ENCODE measurements at places on chromosomes 11 and 22.

DNA sequence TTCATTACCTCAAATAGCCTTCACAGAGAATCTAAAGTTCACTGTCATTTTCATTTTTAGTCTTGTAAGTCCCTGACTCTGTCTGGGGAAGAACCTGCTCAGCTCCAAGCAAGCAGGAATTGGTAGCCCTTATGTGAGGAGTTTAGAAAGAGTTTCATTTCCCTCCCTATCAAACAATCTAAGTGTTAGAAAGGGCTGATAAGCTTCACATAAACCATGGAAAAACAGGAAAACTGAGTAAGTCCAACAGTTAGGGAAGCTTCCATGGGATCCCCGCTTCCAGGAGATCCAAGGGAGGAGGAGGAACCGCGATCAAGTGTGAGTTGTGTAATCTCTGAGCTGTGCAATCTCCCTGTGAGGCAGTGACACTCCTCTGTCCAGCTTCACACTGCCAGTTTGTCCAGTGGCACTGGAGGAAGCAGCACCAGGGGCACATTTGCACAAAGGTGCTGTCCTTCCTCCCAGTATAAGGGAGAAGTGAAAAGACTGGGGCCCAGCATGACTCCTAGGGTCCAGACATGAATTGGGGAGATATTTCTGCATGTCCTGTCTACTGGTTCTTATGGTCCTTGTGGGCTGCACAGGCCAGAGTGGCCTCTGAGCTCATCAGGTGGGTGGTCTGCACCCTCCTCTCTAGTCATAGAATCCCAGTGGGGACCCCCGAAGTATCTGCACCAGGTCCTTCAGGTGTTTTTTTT lies 4.3 kb downstream of the PRAME start:
- no peak overlapping the region for H3K4me3 ChIP-seq
- H3K27ac ChIP-seq = no peak overlapping the region
- H3K4me1 ChIP-seq = peaks cover 4% of the 10 kb centered on the region
- H3K27me3 ChIP-seq = peaks cover under 1% of the 10 kb centered on the region

DNA sequence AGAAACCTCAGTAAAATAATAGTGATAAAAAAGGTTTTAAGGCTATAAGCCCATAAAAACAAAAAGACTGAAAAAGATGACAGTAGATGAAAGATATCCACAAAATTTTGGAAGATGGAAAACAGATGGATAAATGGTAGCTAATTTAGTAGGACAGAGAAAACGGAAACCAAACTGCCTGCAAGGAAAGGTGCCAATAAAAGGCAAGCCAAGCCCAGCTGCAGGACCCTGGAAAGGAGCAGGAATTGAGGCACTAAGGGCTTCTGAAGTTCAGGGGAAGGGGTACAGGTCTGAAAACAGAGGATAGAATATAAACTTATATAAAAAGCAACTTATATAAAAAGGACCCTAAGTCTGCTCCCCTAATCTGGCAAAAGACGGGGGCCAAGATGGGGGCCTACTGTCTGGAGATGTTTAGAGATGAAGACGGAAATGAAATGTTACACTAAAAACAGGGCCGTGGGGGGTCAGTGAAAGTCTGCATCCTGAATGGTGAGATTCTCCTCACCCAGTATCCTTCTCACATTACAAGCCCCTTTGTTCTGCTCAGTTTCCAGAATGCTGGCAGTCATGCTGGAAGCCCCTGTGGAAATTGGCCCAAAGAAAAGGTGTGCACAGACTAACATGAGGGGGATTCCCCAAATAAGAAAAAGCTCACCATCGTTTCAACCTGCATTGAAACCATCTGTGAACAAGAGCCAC lies 269.3 kb upstream of the PITPNB start:
- H3K36me3 ChIP-seq = no peaks in the 10 kb centered on the region
- no peak overlapping the region for H3K4me3 ChIP-seq
- H3K27me3 ChIP-seq = peaks cover 10% of the 10 kb centered on the region
- H3K27ac ChIP-seq = no peak overlapping the region
- H3K4me1 ChIP-seq = no peaks in the 10 kb centered on the region

DNA sequence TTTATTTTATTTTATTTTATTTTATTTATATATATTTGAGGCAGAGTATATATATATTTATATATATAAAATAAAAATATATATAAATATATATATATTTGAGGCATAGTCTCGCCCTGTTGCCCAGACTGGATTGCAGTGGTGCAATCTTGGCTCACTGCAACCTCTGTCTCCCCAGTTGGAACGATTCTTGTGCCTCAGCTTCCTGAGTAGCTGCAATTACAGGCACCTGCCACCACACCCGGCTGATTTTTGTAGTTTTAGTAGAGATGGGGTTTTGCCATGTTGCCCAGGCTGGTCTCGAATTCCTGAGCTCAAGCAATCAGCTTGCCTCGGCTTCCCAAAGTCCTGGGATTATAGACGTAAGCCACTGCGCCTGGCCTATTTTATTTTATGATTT lies 31.4 kb downstream of the ACO2 start:
- no peaks in the 10 kb centered on the region for H3K4me1 ChIP-seq
- DNase-seq = no peak
- H3K36me3 ChIP-seq = no peaks in the 10 kb centered on the region
- H3K27ac ChIP-seq = no peak overlapping the region

- H3K4me3 ChIP-seq = no peak overlapping the region
- H3K27ac ChIP-seq = no peak overlapping the region
- H3K36me3 ChIP-seq = no peaks in the 10 kb centered on the region
- H3K4me1 ChIP-seq = no peaks in the 10 kb centered on the region
- H3K27me3 ChIP-seq = no peaks in the 10 kb centered on the region
- no peak for DNase-seq
These were observed 48.1 kb downstream of the CNTN5 start for GRCh38 chr11:99068832-99069231.

DNA sequence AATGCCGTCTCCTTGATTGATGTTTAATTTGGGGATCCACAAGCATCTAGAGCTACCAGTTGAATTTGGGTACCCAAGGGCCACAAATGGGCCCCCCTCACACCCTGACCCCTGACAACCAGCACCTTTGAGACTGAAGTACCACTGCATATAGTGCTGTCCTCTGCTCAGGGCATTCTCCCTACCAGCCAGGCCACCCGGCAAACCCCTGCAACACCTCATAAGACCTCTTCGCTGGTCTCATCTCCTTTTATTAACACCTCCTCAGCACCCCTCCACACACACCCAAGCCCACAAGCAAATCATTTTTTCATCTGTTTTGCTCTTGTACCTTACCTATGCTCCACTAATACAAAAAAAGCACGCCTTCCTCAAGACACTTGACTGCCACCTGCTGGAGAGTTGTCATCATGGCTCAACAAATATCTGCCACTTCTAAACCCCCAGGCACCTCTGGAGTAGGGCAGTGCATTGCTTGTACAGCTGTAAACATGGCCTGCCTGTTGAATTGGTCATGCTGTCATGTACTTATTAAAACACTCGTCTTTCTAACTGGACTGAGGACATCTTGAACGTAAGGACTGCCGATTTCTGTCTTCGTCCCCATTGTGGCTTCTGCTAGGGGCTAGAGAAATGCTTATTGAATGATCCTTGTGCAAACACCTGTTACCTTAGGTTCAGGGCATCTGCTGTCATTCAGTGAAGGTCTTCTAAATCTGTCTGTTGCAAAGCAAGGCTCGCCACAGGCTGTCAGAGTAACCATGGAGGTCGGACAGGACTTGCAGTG lies 66.5 kb downstream of the BMAL1 start:
- H3K4me3 ChIP-seq = no peak overlapping the region
- H3K27me3 ChIP-seq = no peaks in the 10 kb centered on the region
- H3K36me3 ChIP-seq = no peaks in the 10 kb centered on the region
- H3K4me1 ChIP-seq = peaks cover 69% of the 10 kb centered on the region
- DNase-seq = no peak
- H3K27ac ChIP-seq = no peak overlapping the region

- H3K4me3 ChIP-seq = no peak overlapping the region
- DNase-seq = no peak
- peaks cover 10% of the 10 kb centered on the region for H3K27me3 ChIP-seq
- peaks cover 3% of the 10 kb centered on the region for H3K4me1 ChIP-seq
- H3K27ac ChIP-seq = no peak overlapping the region
These were observed 28.5 kb upstream of the CARD16 start for GRCh38 chr11:105073456-105074165.

- no peaks in the 10 kb centered on the region for H3K27me3 ChIP-seq
- peaks cover 11% of the 10 kb centered on the region for H3K4me1 ChIP-seq
- peak overlapping the region; percentile 76 for H3K4me3 ChIP-seq
- H3K27ac ChIP-seq = peak overlapping the region; percentile 64
- H3K36me3 ChIP-seq = no peaks in the 10 kb centered on the region
- no peak for DNase-seq
These were observed 6.8 kb upstream of the CDKN1C start for GRCh38 chr11:2892215-2892966.

DNA sequence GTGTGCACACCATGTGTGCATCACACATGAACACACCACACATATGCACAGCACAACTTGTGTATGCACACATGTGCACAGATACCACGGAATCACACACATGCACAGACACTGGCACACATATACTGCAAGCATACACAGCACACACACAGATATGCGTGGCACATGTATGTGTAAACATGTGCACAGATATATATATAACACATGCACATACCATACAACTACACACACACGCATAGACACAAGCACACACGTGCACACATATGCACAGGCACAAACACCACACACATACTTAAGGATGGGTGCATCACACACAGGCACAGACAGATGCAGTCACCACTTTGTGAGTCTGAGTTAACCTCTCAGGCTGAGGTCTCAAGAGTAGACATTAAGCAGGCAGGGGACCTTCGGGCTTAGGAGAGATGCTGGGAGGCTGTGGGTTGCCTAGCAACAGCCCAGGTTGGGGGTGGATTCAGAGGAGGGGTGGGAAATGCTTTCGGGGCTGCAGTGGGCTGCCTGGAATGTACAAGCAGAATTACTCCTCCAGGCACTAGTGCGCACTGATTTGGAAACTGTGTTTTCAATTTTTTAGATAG lies 82.9 kb downstream of the MYO18B start:
- peaks cover 14% of the 10 kb centered on the region for H3K27me3 ChIP-seq
- no peak overlapping the region for H3K4me3 ChIP-seq
- no peak for DNase-seq
- peaks cover 3% of the 10 kb centered on the region for H3K36me3 ChIP-seq
- H3K27ac ChIP-seq = no peak overlapping the region

DNA sequence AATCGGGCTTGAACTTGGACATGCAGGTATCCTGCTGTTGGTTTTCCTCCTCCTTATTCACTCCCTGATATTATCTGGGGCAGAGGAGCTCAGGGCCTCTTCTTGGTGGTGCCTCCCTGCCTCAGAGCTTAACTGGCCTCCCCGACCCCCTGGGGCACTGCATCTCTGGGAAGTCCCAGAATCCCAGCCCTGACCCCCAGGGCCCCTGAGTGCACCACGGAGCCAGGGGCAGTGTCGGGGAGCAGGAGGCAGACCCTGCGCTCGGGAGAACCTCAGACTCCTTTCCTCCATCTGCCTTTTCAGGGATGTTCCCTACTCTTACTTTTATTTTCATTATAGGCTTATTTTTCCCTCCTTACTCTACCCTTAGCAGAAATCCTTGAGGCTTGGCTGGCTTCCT lies 537.0 kb downstream of the BRD1 start:
- no peak for DNase-seq
- H3K4me3 ChIP-seq = no peak overlapping the region
- no peaks in the 10 kb centered on the region for H3K4me1 ChIP-seq
- H3K36me3 ChIP-seq = peaks cover 7% of the 10 kb centered on the region
- no peak overlapping the region for H3K27ac ChIP-seq
- peaks cover 5% of the 10 kb centered on the region for H3K27me3 ChIP-seq

DNA sequence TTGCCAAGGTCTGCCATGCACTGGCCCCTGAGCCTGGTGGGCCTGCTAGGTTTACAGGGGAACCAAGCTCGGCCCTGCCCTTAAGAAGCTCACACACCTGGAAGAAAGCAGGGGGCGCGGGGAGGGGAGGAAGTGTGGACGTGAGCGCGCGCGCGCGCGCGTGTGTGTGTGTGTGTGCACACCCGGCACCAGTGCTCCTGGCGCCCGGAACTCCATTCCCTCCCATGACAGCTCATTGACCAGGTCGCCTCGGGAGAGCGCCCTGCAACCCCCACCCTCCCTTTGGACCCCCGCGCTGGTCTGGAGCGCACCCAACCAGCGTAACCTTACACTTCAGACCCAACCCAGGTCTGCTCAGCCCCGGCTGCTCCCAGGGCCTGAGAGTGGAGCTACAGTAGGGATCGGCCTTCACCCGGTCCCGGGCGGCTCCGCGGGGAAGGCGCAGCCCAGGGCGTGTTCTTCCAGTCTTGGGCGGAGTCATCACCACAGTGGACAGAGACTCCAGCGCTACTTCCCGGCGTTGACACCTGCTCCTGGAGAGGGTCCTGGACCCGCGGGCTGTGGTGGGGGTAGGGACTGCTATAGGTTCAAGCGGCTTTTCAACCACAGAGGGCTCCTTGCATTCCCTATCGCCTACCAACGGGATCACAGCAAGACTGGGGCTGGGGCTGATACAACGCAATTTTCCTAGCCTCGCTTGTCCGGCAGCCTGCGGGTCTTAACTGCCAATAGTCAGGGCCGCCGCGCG lies 1.5 kb downstream of the GALNT18 start:
- no peaks in the 10 kb centered on the region for H3K36me3 ChIP-seq
- peaks cover 4% of the 10 kb centered on the region for H3K4me1 ChIP-seq
- DNase-seq = no peak
- peaks cover 54% of the 10 kb centered on the region for H3K27me3 ChIP-seq
- H3K27ac ChIP-seq = no peak overlapping the region

- H3K4me1 ChIP-seq = no peaks in the 10 kb centered on the region
- peaks cover 38% of the 10 kb centered on the region for H3K36me3 ChIP-seq
- H3K4me3 ChIP-seq = no peak overlapping the region
- no peak overlapping the region for H3K27ac ChIP-seq
- no peak for DNase-seq
These were observed 35.3 kb downstream of the EXT2 start for GRCh38 chr11:44130751-44131150.

- no peak overlapping the region for H3K4me3 ChIP-seq
- peaks cover 8% of the 10 kb centered on the region for H3K27me3 ChIP-seq
- no peak overlapping the region for H3K27ac ChIP-seq
- H3K4me1 ChIP-seq = peaks cover 3% of the 10 kb centered on the region
- no peak for DNase-seq
These were observed 147.5 kb upstream of the B3GAT1 start for GRCh38 chr11:134559602-134559962.

GRCh38 chr11:69878144-69878883 lies 59.1 kb upstream of the FGF3 start:
- H3K4me3 ChIP-seq = no peak overlapping the region
- peak; percentile 49 for DNase-seq
- H3K36me3 ChIP-seq = no peaks in the 10 kb centered on the region
- peaks cover 7% of the 10 kb centered on the region for H3K27me3 ChIP-seq
- H3K4me1 ChIP-seq = no peaks in the 10 kb centered on the region
- H3K27ac ChIP-seq = no peak overlapping the region

- H3K4me3 ChIP-seq = peak overlapping the region; percentile 88
- peaks cover 100% of the 10 kb centered on the region for H3K4me1 ChIP-seq
- peaks cover 92% of the 10 kb centered on the region for H3K36me3 ChIP-seq
- no peaks in the 10 kb centered on the region for H3K27me3 ChIP-seq
- no peak for DNase-seq
These were observed 110.6 kb downstream of the ETS1 start for GRCh38 chr11:128476729-128477128.

- H3K27ac ChIP-seq = no peak overlapping the region
- H3K4me1 ChIP-seq = no peaks in the 10 kb centered on the region
- DNase-seq = no peak
- H3K4me3 ChIP-seq = no peak overlapping the region
- H3K36me3 ChIP-seq = no peaks in the 10 kb centered on the region
These were observed 56.0 kb upstream of the OR5AK2 start for GRCh38 chr11:56932572-56933220.

- no peak for DNase-seq
- H3K4me1 ChIP-seq = peaks cover 17% of the 10 kb centered on the region
- H3K27ac ChIP-seq = peak overlapping the region; percentile 76
- H3K36me3 ChIP-seq = no peaks in the 10 kb centered on the region
These were observed 1.2 kb downstream of the MSANTD2 start for GRCh38 chr11:124798991-124799347.

All from natural killer cell treated with Interleukin-12 subunit alpha and Interleukin-12 subunit beta and Interleukin-15 and Interleukin-18, amount 100 ng/mL, for 72 hours (primary cell).